AG08396 (cell line): ENCODE measurements at places on chromosomes 3 and 15.
A peak's percentile ranks its signal among the peaks of the same experiment; 100 is the strongest.

- no peak for DNase-seq
These were observed 116.5 kb upstream of the CMC1 start for GRCh38 chr3:28124882-28125281.

- DNase-seq, result no peak
These were observed 101.6 kb upstream of the ARHGEF3 start for GRCh38 chr3:56903231-56903782.

GRCh38 chr3:184284696-184285095 lies 8.9 kb downstream of the ECE2 start:
- DNase-seq, result peak; percentile 89

- DNase-seq, result no peak
These were observed 3.1 kb downstream of the MYRIP start for GRCh38 chr3:39812537-39812936.

GRCh38 chr3:129684270-129684669 lies 77.8 kb upstream of the PLXND1 start:
- no peak for DNase-seq

DNA sequence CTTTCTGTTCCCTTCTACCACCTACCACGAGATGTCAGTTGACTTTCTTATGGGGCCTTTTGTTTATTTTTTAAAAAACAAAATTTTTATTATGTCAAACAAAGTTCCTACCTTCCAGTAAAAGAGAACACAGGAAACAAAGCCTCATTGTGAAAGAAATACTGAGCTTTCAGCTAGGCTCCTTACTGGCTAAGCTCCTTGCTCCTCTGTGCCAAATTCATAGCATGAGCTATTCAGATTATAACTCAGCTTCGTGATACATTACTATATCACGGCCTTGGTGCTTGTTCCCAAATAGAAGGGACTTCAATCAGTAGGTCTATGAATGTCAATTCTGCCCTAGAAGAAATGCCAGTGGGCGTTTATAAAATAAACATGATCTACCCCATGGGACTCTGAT lies 145.8 kb upstream of the CHRM5 start:
- no peak for DNase-seq

- no peak for DNase-seq
These were observed 18.9 kb upstream of the IFT57 start for GRCh38 chr3:108241146-108241545.
